ENCODE measurements at places on chromosomes 7 and 10.

GRCh38 chr10:58291538-58292174 lies 22.7 kb downstream of the CISD1 start:
- no peaks in the 10 kb centered on the region for H3K27me3 ChIP-seq
- no peaks in the 10 kb centered on the region for H3K36me3 ChIP-seq
- DNase-seq: peak; percentile 55
- H3K4me1 ChIP-seq: no peaks in the 10 kb centered on the region
- H3K27ac ChIP-seq: no peak overlapping the region

DNA sequence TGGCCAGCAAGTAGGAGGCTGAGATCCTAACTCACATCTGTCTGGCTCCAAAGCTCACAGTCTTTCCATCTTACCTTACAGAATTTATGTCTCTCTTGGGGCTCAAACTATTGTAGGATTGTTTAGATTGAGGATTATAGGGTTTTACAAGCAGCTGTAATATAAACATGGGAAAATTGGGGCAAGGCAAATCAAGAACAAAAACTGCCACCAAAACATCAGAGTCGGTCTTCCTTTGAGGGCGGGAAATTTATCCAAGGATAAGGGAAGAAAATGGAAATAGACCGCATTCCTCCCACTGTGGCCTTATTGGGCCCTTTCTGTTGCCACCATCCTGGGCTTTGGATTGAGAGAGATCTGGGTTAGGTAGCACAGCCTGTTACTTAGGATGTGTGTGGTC lies 22.5 kb downstream of the RBM20 start:
- no peak for DNase-seq
- no peaks in the 10 kb centered on the region for H3K36me3 ChIP-seq
- no peak overlapping the region for H3K27ac ChIP-seq
- no peaks in the 10 kb centered on the region for H3K4me1 ChIP-seq
- H3K27me3 ChIP-seq: peaks cover 25% of the 10 kb centered on the region
- no peak overlapping the region for H3K4me3 ChIP-seq

DNA sequence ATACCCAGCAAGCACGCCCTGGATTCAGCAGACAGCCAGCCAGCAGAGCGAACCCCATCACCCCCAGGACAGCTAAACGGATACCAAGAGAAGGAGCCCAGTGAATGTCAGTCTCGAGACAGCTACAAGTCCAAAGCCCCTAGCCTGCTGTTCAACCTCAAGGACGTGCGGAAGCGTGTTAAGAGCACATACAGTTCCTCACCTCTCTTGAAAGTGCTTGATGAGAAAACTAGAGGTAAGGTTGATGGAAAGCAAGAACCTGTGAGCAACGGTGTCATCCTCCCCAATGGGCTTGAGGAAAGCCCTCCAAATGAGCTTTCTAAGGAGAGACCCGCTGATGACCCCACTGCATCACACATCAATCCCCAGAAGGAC lies 24.9 kb downstream of the C10orf71 start:
- no peaks in the 10 kb centered on the region for H3K27me3 ChIP-seq
- no peaks in the 10 kb centered on the region for H3K36me3 ChIP-seq
- DNase-seq: no peak
- no peak overlapping the region for H3K4me3 ChIP-seq
- H3K4me1 ChIP-seq: no peaks in the 10 kb centered on the region

GRCh38 chr10:31836569-31837406 lies 91.8 kb downstream of the ARHGAP12 start:
- no peaks in the 10 kb centered on the region for H3K4me1 ChIP-seq
- no peak overlapping the region for H3K27ac ChIP-seq
- no peaks in the 10 kb centered on the region for H3K27me3 ChIP-seq
- H3K4me3 ChIP-seq: no peak overlapping the region
- H3K36me3 ChIP-seq: peaks cover 7% of the 10 kb centered on the region

GRCh38 chr10:17307123-17307522 lies 79.1 kb downstream of the VIM start:
- no peak overlapping the region for H3K27ac ChIP-seq
- H3K4me1 ChIP-seq: no peaks in the 10 kb centered on the region
- no peak overlapping the region for H3K4me3 ChIP-seq
- DNase-seq: no peak
- no peaks in the 10 kb centered on the region for H3K36me3 ChIP-seq
- no peaks in the 10 kb centered on the region for H3K27me3 ChIP-seq

- no peaks in the 10 kb centered on the region for H3K36me3 ChIP-seq
- H3K27ac ChIP-seq: no peak overlapping the region
- peaks cover 18% of the 10 kb centered on the region for H3K4me1 ChIP-seq
- H3K4me3 ChIP-seq: no peak overlapping the region
Measured at GRCh38 chr7:47648275-47648925, 66.5 kb upstream of the TNS3 start.

- H3K4me3 ChIP-seq: no peak overlapping the region
- no peaks in the 10 kb centered on the region for H3K27me3 ChIP-seq
- no peak overlapping the region for H3K27ac ChIP-seq
- no peak for DNase-seq
- H3K4me1 ChIP-seq: no peaks in the 10 kb centered on the region
Measured at GRCh38 chr10:95413588-95413987, 122.8 kb upstream of the PDLIM1 start.

DNA sequence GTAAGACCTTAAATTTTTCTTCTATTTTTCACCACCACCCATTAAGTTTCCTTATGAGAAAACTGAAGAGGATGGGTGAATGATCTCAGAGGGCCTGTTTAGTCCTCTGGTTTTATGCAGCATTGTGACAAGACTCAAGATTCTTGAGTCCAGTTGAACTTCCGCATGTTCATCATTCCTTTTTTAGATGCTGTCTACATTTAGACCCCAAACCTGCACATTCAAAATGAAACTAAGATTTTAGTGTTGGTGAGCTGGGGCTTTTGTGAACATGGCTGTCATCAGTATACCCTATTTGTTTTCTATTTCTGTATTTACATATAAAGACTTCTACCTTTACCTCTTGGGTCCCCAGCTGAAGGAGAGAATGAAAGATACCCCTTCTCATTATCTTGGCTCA lies 31.1 kb downstream of the NET1 start:
- no peaks in the 10 kb centered on the region for H3K27me3 ChIP-seq
- H3K4me1 ChIP-seq: peaks cover 14% of the 10 kb centered on the region
- H3K36me3 ChIP-seq: no peaks in the 10 kb centered on the region
- no peak for DNase-seq
- H3K4me3 ChIP-seq: no peak overlapping the region
- H3K27ac ChIP-seq: peak overlapping the region; percentile 58

- no peaks in the 10 kb centered on the region for H3K36me3 ChIP-seq
- H3K27me3 ChIP-seq: no peaks in the 10 kb centered on the region
- no peak overlapping the region for H3K4me3 ChIP-seq
- no peak overlapping the region for H3K27ac ChIP-seq
- no peaks in the 10 kb centered on the region for H3K4me1 ChIP-seq
Measured at GRCh38 chr7:18315241-18315640, 180.3 kb upstream of the HDAC9 start.

GRCh38 chr7:106218546-106218945 lies 66.2 kb downstream of the NAMPT start:
- no peak overlapping the region for H3K27ac ChIP-seq
- no peak overlapping the region for H3K4me3 ChIP-seq
- H3K36me3 ChIP-seq: no peaks in the 10 kb centered on the region
- no peaks in the 10 kb centered on the region for H3K27me3 ChIP-seq

DNA sequence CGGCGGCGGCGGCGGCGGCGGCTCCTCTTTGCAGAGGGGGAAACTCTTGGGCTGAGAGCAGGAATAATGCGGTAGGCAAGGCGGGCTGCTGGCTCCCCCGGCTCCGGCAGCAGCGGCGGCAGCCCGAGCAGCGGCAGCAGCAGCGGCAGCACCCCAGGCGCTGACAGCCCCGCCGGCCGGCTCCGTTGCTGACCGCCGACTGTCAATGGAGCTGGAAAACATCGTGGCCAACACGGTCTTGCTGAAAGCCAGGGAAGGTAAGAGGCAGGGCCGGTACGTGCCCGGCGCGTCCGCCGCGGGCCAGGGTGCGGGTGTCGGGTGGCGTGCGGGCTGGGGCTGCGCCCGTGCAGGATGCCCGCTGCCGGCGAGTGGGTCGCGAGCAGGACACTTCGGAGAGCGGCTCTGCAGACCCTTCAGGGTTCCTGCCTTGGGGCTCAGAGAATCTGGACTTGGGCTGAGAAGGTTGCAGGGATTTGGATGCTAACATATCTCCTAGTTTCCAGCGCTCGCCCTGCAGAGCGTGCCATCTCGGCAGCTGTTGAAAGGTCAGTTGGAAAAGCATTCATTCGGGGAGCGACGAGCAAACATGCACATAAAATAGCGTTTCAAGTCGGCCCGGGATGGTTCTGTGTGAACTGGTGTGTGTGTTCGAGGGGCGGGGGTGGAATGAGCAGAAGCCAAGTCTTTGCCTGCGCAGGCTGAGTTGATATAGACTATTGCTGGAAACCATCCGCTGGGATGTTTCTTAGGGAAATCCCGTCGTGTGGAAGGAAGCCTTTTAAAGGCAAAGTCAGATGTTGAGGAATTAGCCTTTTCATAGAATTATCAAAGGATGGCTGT lies 562 bp downstream of the GRK5 start:
- H3K36me3 ChIP-seq: peaks cover 3% of the 10 kb centered on the region
- H3K4me1 ChIP-seq: peaks cover 30% of the 10 kb centered on the region
- peak overlapping the region; percentile 59 for H3K27ac ChIP-seq
- H3K27me3 ChIP-seq: no peaks in the 10 kb centered on the region
- peak; percentile 72 for DNase-seq
- H3K4me3 ChIP-seq: peak overlapping the region; percentile 54

DNA sequence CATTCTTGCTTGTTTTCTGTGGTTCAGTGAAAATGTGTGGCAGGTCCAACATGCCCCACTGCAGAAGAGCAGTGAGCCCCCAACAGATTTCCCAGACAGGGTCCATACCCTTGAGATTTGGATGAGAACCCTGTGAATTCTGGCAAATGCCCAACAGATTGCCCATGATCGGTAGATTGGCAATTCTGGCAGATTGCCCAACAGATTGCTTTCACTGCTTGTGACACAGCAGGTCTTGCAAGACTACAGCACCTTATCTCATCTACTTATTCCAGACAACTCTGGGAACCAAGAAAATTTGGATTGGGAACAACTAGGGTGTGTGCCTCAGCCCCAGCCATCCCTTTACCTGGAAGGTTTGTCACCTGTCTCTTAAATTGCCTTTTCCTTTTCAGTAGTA lies 143.7 kb upstream of the COL1A2 start:
- no peaks in the 10 kb centered on the region for H3K4me1 ChIP-seq
- no peaks in the 10 kb centered on the region for H3K36me3 ChIP-seq
- no peak overlapping the region for H3K4me3 ChIP-seq
- no peak for DNase-seq
- no peak overlapping the region for H3K27ac ChIP-seq

DNA sequence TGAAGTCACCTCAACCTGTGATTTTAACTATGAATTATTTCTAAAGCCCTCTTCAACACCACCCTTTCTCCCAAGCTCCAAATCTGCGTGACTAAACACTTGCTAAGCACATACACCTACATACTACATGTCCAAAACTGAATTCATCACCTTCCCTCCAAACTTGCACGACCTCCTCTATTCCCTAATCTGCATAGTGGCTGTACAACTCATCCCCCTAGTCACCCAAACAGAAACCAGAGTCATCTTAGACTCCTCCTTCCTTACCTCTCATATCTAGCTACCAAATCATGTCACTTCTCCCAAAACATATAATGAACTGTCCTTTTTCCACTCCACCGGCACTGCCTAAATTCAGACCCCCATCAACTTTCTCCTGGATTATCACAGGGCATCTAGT lies 16.2 kb downstream of the ARHGAP21 start:
- no peak for DNase-seq
- H3K27me3 ChIP-seq: no peaks in the 10 kb centered on the region
- no peaks in the 10 kb centered on the region for H3K36me3 ChIP-seq
- H3K27ac ChIP-seq: no peak overlapping the region
- H3K4me3 ChIP-seq: no peak overlapping the region

DNA sequence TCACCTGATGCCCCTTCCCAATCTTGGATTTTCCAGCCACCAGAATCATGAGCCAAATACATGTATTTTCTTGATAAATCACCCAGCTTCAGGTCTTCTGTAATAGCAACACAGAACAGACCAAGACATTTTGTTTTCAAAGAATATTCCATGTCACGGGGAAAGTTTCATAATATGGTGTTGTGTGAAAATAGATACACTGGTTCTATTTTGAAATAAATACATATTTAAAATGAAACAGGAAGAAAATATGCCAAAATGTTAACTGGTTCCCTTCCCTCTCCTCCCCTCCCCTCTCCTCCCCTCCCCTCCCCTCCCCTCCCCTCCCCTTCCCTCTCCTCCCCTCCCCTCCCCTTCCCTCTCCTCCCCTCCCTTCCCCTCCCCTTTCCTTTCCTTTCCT lies 30.3 kb upstream of the CAMK1D start:
- no peaks in the 10 kb centered on the region for H3K27me3 ChIP-seq
- no peak overlapping the region for H3K27ac ChIP-seq

- H3K4me3 ChIP-seq: no peak overlapping the region
- DNase-seq: no peak
- peaks cover 2% of the 10 kb centered on the region for H3K36me3 ChIP-seq
- no peak overlapping the region for H3K27ac ChIP-seq
Measured at GRCh38 chr10:74061104-74061503, 63.2 kb downstream of the VCL start.

DNA sequence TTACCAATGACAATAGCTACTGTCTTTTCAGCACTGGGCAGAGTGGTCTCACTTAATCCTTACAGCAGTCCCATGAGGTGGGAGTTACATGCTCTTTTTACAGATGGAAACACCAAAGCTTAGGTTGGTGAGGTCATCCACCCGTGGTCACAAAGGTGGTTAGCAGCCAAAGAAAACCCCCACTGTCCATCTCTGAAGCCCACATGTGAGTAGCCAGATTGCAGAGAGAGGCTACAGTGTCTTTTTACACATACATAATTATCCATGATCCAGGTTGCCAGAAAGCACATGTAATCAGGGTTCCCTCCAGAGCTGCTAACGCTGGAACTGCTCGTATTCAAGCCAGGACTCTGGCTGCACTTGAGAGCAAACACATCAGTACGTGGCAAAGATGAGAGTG lies 24.6 kb upstream of the ANKRD2 start:
- no peaks in the 10 kb centered on the region for H3K36me3 ChIP-seq
- no peak overlapping the region for H3K27ac ChIP-seq
- no peaks in the 10 kb centered on the region for H3K27me3 ChIP-seq
- H3K4me1 ChIP-seq: peaks cover 3% of the 10 kb centered on the region
- DNase-seq: no peak

GRCh38 chr7:22980422-22980821 lies 33.5 kb downstream of the HYCC1 start:
- no peak for DNase-seq
- H3K4me3 ChIP-seq: no peak overlapping the region
- peaks cover 9% of the 10 kb centered on the region for H3K36me3 ChIP-seq

- no peak overlapping the region for H3K27ac ChIP-seq
- no peaks in the 10 kb centered on the region for H3K4me1 ChIP-seq
- H3K36me3 ChIP-seq: no peaks in the 10 kb centered on the region
- DNase-seq: no peak
Measured at GRCh38 chr10:100436255-100436654, 26.6 kb upstream of the WNT8B start.

GRCh38 chr7:68433462-68434070 lies 1164.7 kb upstream of the AUTS2 start:
- no peak overlapping the region for H3K4me3 ChIP-seq
- no peaks in the 10 kb centered on the region for H3K36me3 ChIP-seq
- no peaks in the 10 kb centered on the region for H3K4me1 ChIP-seq
- no peak for DNase-seq
- no peak overlapping the region for H3K27ac ChIP-seq

All from large intestine (tissue), 12 donors.